ENCODE measurements at places on chromosomes 2 and 18.

DNA sequence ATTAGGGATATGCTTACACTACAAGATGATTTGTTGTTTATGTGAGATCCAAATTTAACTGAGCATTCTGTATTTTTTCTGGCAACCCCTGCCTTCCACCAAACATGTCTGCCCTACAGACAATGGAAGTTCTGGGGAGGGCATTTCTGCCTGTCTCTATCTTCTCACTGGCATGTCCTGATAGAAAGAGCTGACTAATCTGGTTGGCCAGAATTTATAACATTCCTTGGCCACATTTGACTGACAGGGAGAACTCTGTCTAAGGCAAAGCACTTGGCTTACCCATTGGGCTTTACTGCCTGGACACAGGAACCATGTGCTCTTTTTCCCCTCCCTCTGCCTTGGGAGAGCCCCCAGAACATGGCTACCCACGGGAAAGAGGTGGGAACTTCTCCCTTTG, 70.6 kb upstream of the TMEM178A start:
- DNase-seq: no peak

- no peak for DNase-seq
Measured at GRCh38 chr2:83394134-83394904, 1064.8 kb downstream of the SUCLG1 start.

- no peak for DNase-seq
Measured at GRCh38 chr2:198657512-198658121, 800.1 kb downstream of the SATB2 start.

DNA sequence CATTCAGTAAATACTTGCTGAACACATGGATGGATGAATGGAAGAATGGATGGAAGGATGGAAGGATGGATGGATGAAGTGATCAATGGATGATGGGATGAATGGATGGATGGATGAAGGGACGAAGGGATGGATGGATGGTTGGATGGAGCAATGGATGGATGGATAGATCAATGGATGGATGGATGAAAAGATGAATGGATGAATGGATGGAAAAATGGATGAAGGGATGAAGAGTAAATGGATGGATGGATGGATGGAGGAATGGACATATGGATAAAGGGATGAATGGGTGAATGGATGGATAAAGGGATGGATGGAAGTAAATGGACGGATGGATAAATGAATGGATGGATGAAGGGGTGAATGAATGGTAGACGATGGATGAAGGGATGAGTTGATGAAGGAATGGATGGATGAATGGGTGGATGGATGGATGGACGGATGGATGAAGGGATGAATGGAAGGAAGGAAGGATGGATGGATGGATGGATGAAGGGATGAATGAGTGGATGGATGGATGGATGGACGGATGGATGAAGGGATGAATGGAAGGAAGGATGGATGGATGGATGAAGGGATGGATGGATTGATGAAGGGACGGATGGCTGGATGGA, 13.9 kb upstream of the ID2 start:
- DNase-seq: no peak

GRCh38 chr2:40240070-40240469, 211.8 kb downstream of the SLC8A1 start:
- no peak for DNase-seq

DNA sequence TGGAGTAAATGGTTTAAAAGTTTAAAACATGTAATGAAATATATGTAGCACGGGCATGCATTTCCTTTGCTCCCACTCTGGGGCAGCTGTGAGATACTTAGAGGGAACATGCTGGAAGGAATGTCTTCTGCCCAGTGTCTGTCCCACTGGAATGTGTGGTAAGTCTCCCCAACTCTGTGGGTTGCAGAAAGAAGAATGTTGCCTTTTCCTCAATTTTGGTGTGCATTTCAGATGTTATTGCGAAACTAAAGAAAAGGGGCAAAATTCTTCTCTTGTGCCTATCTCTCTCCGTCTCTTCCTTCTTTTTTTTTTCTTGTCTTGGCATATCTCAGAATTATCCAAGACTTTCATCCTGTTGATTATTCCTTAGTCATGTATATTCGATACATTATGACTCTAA, 201.1 kb downstream of the SH3RF3 start:
- no peak for DNase-seq

- DNase-seq: no peak
Measured at GRCh38 chr2:216664593-216665034, 30.7 kb downstream of the IGFBP5 start.

GRCh38 chr2:64404002-64404731, 49.8 kb upstream of the LGALSL start:
- DNase-seq: no peak

Measured in CD4-positive, alpha-beta T cell treated with Interleukin-4 for 1 hour (primary cell).